Stimulated activated CD8-positive, alpha-beta memory T cell treated with anti-CD3 and anti-CD28 coated beads, Interleukin-12 subunit alpha, Interleukin-12 subunit beta, amount 100 ng/mL, for 1 hour (primary cell): ENCODE measurements at places on chromosomes 16 and 17.

- no peak for DNase-seq
These were observed 39.3 kb downstream of the ARHGAP27 start for GRCh38 chr17:45393411-45393810.

- no peak for DNase-seq
These were observed 546.4 kb upstream of the SALL1 start for GRCh38 chr16:51697454-51697853.

DNA sequence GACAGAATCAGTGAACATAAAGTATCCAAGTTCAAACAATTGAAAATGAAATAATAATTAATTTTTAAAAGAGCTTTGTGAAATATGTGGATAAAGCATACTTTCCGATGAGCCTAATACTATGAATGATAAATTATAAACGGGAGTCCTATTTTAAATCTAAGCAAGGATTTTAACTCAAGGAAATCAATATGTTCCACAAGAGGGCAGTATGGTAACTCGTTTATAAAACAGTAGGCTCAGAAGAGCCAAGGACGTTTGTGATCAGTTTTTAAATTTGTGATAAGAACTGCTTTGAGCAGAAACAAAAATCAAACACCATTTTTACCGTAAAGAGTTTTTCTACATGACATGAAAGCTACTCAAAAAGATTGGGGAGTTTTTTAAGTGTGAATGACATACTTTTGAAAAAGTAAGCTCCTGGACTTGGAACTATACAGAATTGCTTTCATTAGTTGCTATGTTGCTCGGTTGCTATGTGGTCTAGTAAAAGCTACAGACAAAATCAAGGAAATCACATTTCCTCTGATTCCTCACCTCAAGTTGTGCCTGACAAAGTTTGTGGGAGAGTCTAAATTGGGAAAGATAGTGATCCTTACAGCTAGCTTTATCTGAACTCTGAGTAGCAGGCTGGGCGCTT, 11.8 kb upstream of the TEKT1 start:
- DNase-seq, result no peak

DNA sequence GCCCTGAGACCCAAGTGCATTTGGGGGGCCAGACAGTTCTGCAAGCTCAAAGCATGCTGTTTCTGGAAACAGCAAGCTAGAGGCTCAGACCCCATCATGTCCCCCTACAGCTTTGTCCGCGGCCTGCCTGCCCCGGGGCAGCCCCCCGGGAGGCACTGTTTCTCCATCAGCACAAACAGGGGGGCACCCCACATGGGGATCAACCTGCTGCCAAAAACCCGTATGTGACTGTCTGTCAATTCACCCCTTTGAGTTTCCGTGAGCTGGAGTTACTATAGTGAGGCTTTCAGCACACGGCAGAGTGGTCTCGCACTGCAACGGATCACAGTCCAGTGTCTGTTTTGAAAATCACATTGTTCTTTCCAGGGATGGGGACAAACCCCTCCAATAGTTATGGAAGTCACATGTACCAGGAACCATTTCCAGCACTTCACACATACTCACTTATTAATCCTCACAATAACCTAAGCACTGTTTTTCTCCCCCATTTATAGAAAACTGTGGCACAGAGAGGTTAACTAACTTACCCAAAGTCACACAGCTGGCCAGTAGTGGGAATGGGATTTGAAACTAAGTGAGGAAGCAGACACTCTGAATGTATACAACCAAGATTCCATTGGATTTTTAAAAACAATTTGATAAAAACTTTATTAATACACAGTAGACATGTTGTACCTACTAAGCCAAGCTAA, 269.0 kb downstream of the C16orf95 start:
- DNase-seq, result no peak

- no peak for DNase-seq
These were observed 28.0 kb upstream of the UBE2G1 start for GRCh38 chr17:4394208-4395110.
